ENCODE measurements at places on chromosomes 3 and 15.

GRCh38 chr3:89964347-89964746 lies 856.9 kb downstream of the EPHA3 start:
- DNase-seq = no peak

GRCh38 chr3:71466483-71466882 lies 117.0 kb downstream of the FOXP1 start:
- DNase-seq = no peak

DNA sequence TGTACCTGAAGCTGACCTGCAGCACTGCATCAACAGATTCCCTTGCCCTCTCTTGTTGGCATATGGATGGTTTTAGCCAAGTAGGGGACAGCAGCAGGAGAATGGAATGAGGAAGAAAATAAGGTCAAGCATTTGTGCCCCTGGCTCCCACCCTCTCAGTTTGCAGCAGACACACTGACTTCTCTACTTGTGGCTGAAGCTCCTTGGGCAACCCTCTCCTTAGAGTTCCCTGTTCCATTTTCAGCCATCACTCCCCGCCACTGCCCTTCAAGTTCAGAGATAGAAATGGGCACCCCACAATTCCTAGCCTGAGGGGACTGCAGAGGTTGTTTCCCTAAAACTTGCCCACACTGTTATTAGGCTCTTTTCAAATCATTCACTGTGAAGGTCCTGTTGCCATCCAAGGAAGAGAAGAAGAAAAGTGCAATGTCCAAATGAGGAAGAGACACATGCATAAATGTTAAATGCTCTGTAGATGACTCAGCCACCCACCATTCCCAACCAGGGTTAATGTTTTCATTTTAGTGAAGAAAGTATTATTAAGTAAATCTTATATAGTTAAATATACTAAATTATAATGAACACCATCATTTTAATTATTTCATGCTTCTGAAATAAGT lies 295.9 kb upstream of the UBE2E2 start:
- DNase-seq = no peak

DNA sequence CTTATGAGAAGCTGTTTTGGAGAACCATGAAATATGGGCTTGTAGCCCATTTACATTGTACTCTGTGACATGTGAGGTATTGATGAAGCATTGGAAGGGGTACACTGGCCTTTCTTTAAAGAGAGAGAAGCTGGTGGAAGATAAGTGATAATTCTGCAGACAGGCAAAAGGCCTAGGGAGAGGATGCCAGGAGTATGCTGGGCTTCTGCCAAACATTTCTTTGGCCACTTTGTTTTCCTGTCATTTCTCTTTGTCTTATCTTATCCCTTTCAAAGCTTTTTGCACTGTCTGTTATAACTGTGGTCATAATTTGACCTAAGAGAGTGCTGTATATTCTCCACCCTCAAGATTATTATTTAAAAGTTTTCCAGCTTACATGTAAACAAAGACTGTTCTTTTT lies 109.6 kb upstream of the SEMA6D start:
- DNase-seq = no peak

DNA sequence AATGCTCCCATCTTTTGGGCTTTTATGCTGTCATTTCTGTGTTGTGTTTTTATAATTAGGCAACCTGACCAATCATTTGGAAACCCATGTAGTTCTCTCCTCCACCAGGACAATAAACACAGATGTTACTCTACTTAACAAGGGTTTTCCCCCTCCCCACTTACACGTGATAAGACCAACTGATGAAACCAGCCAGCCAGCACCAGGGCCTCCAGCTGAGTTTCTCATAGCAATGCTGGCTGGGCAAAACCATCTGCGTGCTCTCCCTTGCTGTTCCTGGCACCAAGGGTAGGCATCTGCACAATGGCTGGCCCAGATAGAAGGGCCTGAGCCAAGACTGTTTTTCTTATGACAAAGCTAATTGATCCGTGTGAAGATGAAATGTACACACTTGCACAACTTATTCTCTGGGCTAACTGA lies 310.4 kb downstream of the PLCL2 start:
- DNase-seq = no peak

- DNase-seq = no peak
Observed at GRCh38 chr15:31605467-31605931, 278.9 kb downstream of the KLF13 start.

GRCh38 chr15:70219256-70219895 lies 121.7 kb upstream of the TLE3 start:
- DNase-seq = no peak

- DNase-seq = no peak
Observed at GRCh38 chr15:29470794-29471193, 201.2 kb upstream of the NSMCE3 start.

DNA sequence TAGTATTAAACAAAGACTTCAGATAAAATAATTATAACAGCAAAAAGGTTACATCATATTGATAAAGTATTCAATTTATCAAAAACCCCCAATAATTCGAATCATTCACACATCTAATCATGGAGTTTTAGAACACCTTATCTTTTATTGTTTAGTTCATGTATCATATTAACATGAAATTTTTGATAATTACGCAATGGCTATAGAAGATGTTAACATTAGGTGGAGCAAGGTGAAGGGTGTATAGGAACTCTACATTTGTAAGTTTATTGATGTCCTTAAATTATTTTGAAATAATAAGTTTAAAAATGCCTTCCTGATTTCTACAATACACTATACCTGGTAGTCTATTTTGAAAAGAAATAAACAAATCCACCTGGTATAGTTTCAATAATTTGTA lies 696.5 kb upstream of the BCHE start:
- DNase-seq = no peak
